ENCODE measurements at places on chromosomes 4 and X.

- DNase-seq, result peak; percentile 47
Observed at GRCh38 chr4:33998291-33998690, 2246.0 kb downstream of the ARAP2 start.

DNA sequence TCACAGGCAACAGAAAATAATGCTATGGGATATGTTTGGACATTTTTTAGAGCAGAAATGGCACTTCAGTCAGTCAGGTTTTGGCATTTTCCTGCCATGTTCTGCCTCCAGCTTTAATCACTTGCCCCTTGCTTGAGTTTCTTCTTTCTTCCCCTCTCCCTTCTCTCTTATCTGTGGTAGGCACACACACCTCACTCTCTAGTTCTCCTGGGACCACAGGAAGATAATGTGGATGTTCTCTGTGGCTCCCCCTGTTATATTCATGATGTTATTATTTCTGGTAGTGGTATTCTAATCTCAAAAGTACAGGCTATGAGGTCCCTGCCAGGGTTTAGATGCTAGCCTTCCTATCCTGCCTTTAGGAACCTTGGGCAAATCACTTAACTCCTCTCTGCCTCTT lies 5.2 kb downstream of the HADH start:
- DNase-seq, result no peak

DNA sequence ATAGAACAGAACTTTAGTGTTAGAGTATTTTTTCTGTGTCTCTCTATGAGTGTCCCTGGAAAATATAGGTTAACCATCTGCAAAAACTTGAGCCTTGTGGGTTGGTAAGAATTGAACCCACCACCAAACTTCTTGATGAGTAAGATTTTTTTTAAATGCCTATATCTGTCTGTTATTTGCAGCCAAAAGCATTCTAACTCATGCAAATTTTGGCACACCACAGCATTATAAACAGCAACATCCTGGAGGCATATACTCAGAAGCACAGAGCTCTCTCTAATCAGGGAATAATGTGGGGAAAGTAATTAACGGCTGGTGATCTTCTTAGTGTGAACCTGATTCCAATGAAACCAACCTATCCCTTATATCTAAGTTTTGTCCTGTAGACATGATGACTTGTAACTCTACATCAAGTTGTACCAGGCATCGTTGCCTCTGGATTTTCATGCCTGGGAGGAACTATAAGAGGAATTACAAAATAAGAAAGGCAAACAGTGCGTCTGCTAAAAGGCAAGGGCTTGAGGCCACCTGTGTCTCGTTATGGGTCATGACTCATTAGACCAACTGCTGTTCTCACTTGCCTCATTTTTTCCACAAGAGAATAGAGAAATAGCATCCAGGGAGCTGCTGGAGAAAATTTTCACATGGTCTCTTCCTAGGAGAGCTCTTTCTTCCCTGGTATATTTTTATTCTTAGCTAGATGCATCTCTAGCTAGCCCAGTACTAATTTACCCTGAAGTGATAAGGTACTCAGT lies 202.4 kb downstream of the CHIC2 start:
- peak; percentile 56 for DNase-seq

GRCh38 chr4:151358266-151358665 lies 32.9 kb upstream of the SH3D19 start:
- DNase-seq, result no peak

DNA sequence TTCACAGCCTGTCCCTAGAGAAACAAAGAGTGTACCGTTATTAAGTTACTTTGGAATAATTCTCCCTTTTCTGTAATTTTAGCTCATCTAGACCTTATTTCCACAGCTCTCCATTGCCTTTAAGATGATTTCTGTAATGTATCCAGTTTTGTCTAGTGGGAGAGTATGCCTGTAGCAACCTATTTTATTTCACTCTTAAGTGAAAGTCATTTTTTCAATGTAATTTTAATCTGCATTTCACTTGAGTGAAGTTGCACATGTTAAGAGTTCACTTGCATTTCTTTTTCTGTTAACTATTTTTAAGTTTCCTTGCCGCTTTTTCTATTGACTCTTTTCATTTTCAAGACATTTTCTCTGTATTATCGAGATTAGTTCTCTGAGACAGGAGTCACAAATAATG lies 46.5 kb downstream of the FANCB start:
- no peak for DNase-seq

- no peak for DNase-seq
Observed at GRCh38 chrX:8319359-8319758, 145.3 kb upstream of the VCX3B start.
